Thoracic aorta (tissue), 2 donors: ENCODE measurements at places on chromosomes 1 and 21. TPM values are rescaled to one million over a fixed set of nuclear protein-coding genes. Genes with fewer than 3 reads are reported as not detected.

DNA sequence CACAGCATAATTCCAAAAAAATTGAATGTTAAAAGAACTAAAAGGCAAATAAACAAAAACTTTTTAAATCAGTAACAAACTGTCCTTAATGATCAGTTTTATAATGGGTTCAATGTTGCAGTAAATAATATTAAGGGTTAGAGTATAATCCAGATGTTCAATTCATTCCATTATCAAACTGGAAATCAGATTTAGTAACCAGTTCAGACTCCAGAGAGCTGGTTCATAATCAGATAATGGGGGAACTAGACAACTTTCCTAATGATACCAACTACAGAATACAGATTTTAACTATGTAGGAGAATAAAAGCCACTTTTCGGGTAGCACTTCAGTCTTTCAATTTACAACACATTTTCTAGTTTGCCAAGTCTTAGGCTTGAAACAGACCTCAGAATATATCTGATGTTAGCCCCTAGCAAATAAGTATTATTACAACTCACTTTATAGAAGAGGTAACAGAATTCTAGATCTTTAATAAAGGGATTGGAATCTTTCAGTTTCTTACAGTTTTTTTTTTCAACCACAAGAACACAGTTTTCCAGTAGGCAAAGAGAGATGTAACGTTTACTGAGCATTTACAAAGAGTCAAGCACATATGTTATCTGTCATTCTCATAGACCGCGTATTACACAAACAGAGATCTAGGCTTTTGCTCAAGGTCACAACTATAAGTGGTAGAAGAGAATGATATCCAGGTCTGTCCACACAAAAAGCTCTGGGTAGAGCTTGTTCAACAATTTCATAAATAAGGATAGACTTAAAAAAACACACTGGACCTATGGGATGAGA lies 1.9 kb upstream of the DCAF6 start:
- peaks cover 24% of the 10 kb centered on the region for H3K4me1 ChIP-seq
- H3K27ac ChIP-seq = peak overlapping the region; percentile 93
- peak overlapping the region; percentile 87 for H3K4me3 ChIP-seq
- no peaks in the 10 kb centered on the region for H3K36me3 ChIP-seq
- no peak for DNase-seq
- H3K27me3 ChIP-seq = no peaks in the 10 kb centered on the region

The ASPM gene
- 0.81 TPM for total RNA-seq

The PTPN14 gene
- total RNA-seq = 63.8 TPM

The C1QA gene
- 234 TPM for total RNA-seq

- no peaks in the 10 kb centered on the region for H3K27me3 ChIP-seq
- no peak for DNase-seq
- no peaks in the 10 kb centered on the region for H3K36me3 ChIP-seq
- H3K4me3 ChIP-seq = peak overlapping the region; percentile 76
- peak overlapping the region; percentile 58 for H3K27ac ChIP-seq
- peaks cover 6% of the 10 kb centered on the region for H3K4me1 ChIP-seq
These were observed 30.8 kb upstream of the RPTN start for GRCh38 chr1:152189657-152190442.

- no peaks in the 10 kb centered on the region for H3K27me3 ChIP-seq
- no peaks in the 10 kb centered on the region for H3K36me3 ChIP-seq
- peaks cover 18% of the 10 kb centered on the region for H3K4me1 ChIP-seq
- no peak overlapping the region for H3K27ac ChIP-seq
These were observed 38.8 kb upstream of the RASAL2 start for GRCh38 chr1:178055093-178055492.

DNA sequence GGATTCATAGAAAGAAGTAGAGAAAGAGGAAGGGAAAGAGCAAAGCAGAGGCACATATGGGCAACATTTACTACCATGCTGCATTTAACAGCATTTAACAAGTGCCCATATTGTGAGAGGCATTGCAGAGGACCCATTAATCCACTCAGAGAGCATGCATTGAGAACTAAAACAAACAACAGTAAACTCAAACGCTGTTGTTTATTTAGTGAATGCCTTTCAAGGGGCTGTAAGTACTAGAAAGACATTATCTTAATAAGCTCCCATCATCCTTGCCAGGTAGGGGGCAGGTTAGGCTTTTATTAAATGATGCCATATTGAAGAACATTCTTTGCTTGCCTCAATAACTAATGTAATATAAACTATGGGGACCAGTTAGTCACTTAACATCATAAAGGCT lies 254.3 kb upstream of the DAB1 start:
- H3K36me3 ChIP-seq = no peaks in the 10 kb centered on the region
- no peak overlapping the region for H3K27ac ChIP-seq
- H3K4me3 ChIP-seq = no peak overlapping the region
- H3K4me1 ChIP-seq = no peaks in the 10 kb centered on the region

DNA sequence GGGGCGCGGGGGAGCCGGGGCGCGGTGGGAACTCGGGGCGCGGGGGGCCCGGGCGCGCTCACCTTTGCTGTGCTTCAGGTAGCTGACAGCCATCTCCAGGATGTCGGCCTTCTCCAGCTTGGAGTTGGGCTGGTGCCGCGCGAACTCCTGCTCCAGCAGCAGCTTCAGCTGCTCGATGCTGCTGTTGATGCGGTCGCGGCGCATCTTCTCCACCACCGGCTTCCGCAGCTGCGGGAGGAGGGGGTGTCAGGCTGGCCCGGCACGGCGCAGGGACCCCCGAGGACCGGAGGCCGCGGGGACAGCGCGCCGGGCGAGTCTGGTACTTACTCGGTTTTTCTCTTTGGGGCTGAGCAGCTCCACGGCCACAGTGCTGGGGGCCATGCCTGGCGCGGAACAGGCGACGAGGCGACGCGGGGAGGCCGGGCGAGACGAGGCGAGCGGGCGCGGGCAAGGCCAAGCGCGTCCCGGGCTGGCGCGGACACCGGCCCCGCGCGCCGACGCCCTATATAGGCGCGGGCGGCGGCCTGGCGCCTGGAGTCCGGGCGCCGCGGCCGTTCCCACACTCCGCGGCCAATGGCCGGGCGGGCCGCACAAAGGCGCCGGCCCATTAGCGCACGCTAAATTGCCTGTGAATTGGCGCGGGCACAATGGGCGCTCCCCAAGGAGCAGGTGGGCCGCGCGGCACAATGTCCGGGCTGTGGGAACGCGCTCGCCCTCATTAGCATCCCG lies at the start of gene HES5:
Gene HES5, minus strand, starts transcription at position 480 of the 729 bp plus-strand sequence. Its CDS starts 99 bp downstream, at position 381.
- no peak for DNase-seq
- H3K4me1 ChIP-seq = peaks cover 65% of the 10 kb centered on the region
- H3K27me3 ChIP-seq = no peaks in the 10 kb centered on the region
- peak within 1 kb of the TSS; percentile 68 for H3K4me3 ChIP-seq

DNA sequence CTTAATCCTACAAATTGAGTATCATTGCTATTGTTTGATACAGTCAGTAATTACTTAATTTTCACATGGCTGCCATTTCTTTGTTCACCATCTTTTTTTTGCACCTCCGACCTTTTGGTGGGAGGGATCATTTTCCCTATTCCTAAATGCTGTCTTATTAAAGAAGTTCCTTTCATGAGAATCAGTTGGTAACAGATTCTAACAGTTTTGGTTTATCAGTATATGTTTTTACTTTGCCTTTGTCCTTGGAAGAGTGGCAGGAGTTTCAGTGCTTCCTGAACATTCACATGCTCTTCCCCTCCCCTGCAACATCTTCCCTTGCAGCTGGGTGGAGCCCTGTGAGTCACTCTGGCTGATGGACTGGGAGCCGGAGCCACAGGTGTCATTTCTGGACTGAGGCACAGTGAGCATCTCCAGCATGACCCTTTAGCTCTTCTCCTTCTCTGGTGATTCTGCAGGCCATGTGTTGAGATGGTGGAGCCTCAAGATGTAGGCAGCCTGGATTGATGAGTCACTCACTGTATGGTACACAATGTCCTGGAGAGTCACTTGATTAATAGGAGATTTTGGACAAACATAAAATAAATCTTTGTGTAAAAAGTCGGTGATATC lies 217.7 kb downstream of the URB2 start:
- H3K4me3 ChIP-seq = no peak overlapping the region
- no peak overlapping the region for H3K27ac ChIP-seq
- no peaks in the 10 kb centered on the region for H3K36me3 ChIP-seq
- no peak for DNase-seq
- no peaks in the 10 kb centered on the region for H3K27me3 ChIP-seq

GRCh38 chr1:210262167-210262896 lies 29.7 kb downstream of the SERTAD4 start:
- H3K27ac ChIP-seq = peak overlapping the region; percentile 77
- peaks cover 67% of the 10 kb centered on the region for H3K4me1 ChIP-seq
- DNase-seq = peak; percentile 8
- no peaks in the 10 kb centered on the region for H3K27me3 ChIP-seq
- peak overlapping the region; percentile 47 for H3K4me3 ChIP-seq

- H3K36me3 ChIP-seq = no peaks in the 10 kb centered on the region
- no peaks in the 10 kb centered on the region for H3K27me3 ChIP-seq
- H3K4me1 ChIP-seq = no peaks in the 10 kb centered on the region
- no peak overlapping the region for H3K27ac ChIP-seq
- no peak overlapping the region for H3K4me3 ChIP-seq
- no peak for DNase-seq
These were observed 260.5 kb upstream of the CHRM3 start for GRCh38 chr1:239125893-239126292.

DNA sequence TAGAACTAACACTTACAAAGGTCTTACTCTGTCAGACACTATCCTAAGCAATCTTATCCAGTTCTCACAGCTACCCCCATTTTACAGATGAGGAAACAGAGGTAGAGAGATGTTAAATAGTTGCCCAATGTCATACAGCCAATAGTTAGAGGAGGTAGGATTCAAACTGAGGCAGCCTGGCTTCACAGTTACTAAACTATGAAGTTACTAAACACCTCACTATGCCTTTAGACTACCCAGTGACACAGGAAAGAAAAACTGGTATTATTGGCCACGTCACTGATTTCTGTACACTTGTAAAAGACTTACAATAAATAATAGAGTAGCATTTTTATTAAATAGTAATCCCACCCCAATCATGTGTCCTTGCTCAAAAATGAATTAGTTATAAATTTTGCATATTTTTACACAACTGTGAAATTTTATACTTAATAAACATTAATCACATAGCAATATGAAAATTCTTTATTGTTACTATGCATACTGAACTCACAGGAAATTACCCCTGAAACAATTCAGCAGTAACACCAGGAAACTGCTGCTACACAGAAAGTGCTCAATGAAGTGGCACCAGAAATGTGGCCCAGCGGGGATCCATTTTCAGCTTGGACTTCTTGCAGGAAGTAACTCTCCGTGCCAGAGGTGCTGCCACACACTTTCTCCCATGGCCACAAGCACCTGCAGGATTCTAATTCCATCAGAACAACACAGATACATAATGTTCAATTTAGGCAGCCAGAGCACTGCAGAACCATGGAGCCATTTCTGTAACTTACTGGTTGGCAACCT lies 69.4 kb downstream of the VAV3 start:
- H3K27me3 ChIP-seq = no peaks in the 10 kb centered on the region
- H3K27ac ChIP-seq = no peak overlapping the region
- no peaks in the 10 kb centered on the region for H3K36me3 ChIP-seq
- no peak overlapping the region for H3K4me3 ChIP-seq
- no peak for DNase-seq

GRCh38 chr1:100773444-100773843 lies 53.9 kb downstream of the VCAM1 start:
- no peak overlapping the region for H3K27ac ChIP-seq
- H3K27me3 ChIP-seq = no peaks in the 10 kb centered on the region
- no peak for DNase-seq

The ALDH4A1 gene
- total RNA-seq = 9.6 TPM

The CFAP298 gene
- total RNA-seq = 22.7 TPM

The SERTAD4 gene
- total RNA-seq = 5.8 TPM

The FCN3 gene
- total RNA-seq = 4.5 TPM

GRCh38 chr1:114270282-114270681 lies 116.6 kb upstream of the SYT6 start:
- no peaks in the 10 kb centered on the region for H3K36me3 ChIP-seq
- H3K4me1 ChIP-seq = no peaks in the 10 kb centered on the region

- no peaks in the 10 kb centered on the region for H3K36me3 ChIP-seq
- DNase-seq = no peak
- no peaks in the 10 kb centered on the region for H3K27me3 ChIP-seq
- no peak overlapping the region for H3K27ac ChIP-seq
- H3K4me1 ChIP-seq = no peaks in the 10 kb centered on the region
- no peak overlapping the region for H3K4me3 ChIP-seq
These were observed 157.6 kb downstream of the EDEM3 start for GRCh38 chr1:184596950-184597645.

DNA sequence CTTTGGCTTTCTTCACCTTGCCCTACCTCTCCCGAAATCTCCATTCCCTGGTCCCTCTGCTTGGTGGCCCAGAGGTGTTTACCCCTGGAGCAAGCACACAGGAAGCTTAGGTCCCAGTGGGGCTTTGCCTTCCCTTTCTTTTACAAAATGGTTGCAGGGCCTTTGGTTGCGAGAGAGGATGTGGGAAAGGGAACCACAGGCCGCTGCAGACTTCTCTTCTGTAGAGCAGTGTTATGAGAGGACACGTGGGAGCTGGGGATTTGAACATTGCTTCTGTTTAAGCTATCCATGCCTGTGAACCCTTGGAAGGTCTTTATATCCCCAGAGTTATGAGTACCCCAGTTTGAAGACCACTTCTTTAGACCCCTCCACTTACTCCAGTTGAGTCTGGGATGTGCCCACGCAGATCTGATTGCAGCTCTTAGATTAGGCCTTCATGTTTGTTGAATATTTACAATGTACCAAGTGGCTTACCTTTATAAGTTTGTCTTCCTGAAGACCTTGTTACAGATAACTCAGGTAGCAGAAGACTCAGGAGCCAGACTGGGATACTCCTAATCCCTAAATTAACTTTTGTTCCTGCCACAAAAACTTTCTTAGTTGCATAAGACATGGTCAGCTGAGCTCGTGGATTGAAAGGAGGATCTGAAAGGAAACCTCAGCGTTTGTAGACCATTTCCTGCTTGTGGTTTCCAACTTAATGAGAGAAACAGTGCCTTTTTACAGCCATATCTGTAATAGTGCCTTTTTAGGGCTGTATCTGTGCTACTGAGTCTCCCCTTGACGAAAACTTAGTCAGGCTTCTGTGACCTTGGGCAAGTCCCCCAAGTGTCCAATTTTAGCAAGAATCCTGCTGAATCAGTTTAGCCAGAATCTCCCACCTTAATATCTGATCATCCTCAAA lies 21.9 kb upstream of the IVNS1ABP start:
- no peaks in the 10 kb centered on the region for H3K4me1 ChIP-seq
- no peak for DNase-seq
- H3K4me3 ChIP-seq = no peak overlapping the region
- peak overlapping the region; percentile 20 for H3K27ac ChIP-seq

The GSTM1 gene
- total RNA-seq = not detected

- H3K4me3 ChIP-seq = no peak overlapping the region
- H3K36me3 ChIP-seq = no peaks in the 10 kb centered on the region
- no peaks in the 10 kb centered on the region for H3K27me3 ChIP-seq
- no peaks in the 10 kb centered on the region for H3K4me1 ChIP-seq
- DNase-seq = no peak
These were observed 1110.7 kb upstream of the B3GALT2 start for GRCh38 chr1:194297094-194297493.

DNA sequence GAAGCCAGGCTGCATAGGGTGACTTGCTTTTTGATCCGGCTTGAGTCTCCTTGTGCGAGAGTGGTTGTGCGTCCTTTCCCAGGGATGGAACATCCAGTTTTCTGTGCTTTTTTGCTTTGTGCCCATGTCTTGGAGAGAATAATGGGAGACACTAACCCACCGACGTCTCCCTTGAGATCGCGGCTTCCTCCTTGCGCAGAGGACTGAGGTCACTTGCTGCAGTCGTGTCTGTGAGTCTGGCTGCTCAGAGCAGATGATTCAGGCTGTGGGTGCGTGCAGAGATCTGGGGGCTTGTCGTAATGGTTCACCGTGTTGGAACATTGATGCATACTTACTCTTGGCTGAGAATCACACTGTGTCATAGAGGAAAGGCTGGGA lies 164.5 kb upstream of the CACNA1E start:
- DNase-seq = no peak
- H3K4me3 ChIP-seq = no peak overlapping the region
- H3K4me1 ChIP-seq = no peaks in the 10 kb centered on the region
- H3K27me3 ChIP-seq = no peaks in the 10 kb centered on the region

The SEC16B gene
- 4.2 TPM for total RNA-seq

The S100A12 gene
- total RNA-seq = 22.5 TPM
